ENCODE measurements at places on chromosomes 12 and 14.

GRCh38 chr12:18700271-18700670 is 37.5 kb downstream of the PLCZ1 start:
- DNase-seq: no peak

GRCh38 chr12:69068448-69068847 is 135.5 kb upstream of the CPM start:
- DNase-seq: no peak

- DNase-seq: no peak
Observed at GRCh38 chr12:45966486-45966885, 23.9 kb downstream of the SCAF11 start.

DNA sequence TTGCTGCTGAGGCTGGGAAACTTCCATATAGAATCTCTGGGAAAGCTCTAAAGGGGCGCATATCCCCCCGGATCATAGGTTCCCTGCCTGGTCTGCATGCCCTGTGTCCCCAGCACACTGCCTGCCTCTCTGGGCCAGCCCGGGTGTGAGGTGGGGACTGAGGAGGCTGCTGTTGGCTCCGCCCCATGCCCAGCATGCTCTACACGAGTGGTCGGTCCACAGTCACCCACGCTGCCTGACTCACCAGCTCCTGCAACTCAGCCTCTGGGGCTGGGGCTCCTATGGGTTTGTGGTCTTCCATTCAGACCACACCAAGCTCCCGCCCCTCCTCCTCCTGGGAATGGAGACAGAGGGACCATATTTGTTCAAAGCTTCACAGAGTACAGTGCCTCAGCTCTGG is 88.5 kb upstream of the ANO2 start:
- no peak for DNase-seq

- DNase-seq: no peak
Observed at GRCh38 chr12:27511031-27511722, 12.8 kb upstream of the PPFIBP1 start.

- DNase-seq: no peak
Observed at GRCh38 chr14:72903716-72904115, 9.8 kb upstream of the DPF3 start.

- no peak for DNase-seq
Observed at GRCh38 chr12:114412307-114412706, 6.4 kb upstream of the TBX5 start.

- DNase-seq: no peak
Observed at GRCh38 chr12:27190761-27191160, 53.3 kb upstream of the STK38L start.

DNA sequence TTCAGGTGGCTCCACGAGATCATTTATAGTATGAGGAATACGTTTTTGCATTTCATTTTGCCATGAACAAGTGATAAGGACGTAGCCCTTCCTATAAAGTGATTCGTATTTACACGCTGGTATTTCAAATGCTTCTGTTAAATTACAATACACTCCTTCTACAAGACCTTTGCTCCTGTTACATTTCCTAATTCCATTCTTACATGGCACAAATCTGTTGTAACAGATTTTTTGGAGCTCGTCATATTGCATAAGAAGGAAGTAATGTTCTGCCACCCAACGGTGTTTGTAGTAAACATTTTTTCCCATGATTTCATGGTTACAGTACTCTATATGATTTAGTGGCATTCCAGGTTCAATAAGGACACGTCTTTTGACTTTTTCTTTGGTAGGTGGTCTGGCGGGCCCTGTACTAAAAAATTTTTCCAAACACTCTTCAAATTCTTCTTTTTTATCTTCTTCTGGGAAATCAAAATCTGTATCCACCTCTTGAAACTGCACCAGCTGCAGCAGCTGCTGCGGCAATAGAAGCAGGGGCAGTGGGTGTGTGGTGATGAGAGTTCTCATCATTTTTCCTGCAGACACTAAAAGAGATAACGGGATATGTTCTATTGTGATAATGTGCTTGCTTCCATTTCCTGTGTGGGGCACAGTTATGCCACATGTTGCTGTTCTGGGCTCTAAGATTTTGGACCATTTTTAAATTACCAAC is 4.2 kb downstream of the RNASE9 start:
- DNase-seq: no peak

- no peak for DNase-seq
Observed at GRCh38 chr12:79769189-79769859, 78.6 kb upstream of the PAWR start.

DNA sequence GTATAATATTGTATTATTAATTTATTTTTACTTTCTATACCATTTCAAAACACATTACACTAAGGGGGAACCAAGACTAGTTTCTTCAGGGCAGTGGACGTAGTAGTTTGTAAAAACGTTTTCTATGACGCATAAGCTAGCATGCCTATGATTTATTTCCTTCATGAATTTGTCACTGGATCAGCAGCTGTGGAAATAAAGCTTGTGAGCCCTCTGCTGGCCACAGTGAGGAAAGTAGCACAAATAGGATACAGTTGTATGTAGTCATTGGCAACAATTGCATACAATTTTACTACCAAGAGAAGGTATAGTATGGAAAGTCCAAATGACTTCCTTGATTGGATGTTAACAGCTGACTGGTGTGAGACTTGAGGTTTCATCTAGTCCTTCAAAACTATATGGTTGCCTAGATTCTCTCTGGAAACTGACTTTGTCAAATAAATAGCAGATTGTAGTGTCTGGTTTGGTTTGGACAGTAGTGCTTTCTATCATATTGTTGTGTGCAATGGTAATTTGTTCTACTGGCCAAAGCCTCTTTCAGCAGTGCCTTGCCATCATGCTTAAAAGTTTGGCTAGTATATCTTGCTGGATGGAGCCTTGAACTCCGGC is 24.3 kb upstream of the PLEKHD1 start:
- DNase-seq: peak; percentile 26

GRCh38 chr12:95624589-95624988 is 73.3 kb upstream of the USP44 start:
- DNase-seq: no peak

DNA sequence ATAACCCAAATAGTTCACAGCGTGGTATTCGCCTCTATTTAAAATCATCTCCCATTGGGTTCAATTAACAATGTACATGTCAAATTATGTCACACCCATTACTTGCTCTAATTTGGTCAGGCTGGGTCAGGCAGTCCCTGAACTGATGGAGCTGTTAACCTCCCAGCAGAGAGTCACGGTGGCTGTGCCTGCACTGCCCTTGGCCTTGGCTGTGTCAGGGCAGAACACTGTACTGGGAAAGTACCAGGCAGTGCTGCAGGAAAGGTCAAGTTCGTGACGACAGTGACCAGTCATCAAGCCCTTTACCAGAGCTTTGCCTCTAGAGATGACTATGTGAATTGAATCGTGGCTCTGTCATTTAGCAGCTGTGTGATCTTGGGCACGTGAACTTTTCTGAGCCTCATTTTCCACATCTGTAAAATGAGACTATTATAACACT is 100.0 kb downstream of the ARF6 start:
- no peak for DNase-seq

DNA sequence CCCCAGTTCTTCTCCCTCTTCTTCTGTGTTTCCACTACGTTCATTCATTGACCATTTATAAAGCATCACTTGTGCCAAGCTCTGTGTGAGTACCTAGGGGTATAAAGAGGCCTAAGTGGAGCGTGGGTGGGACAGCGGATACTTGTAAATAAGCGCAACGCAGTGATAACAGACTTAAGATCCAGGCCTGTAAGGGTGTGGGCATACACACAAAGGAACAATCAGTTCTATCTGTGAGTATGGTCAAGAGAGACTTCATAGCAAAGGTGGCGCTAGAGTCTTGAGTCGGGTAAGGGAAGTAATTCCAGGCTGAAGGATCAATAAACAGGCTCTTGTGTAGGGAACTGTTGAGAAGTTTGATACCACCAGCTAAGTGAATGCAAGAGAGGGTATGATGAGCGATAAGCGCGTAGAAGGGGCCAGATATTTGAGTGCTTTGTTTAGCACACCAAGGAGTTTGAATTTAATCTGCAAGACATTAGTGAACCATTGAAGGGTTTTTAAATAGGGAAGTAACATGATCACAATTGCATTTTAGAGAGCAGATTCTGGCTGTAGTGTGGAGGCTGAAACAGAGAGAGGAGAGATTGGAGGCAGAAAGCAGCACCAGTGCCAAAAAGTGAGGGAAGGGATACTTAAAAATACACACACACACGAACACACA is 1.0 kb upstream of the GXYLT1 start:
- DNase-seq: no peak

- DNase-seq: no peak
Observed at GRCh38 chr12:128381541-128381940, 114.6 kb downstream of the TMEM132C start.

DNA sequence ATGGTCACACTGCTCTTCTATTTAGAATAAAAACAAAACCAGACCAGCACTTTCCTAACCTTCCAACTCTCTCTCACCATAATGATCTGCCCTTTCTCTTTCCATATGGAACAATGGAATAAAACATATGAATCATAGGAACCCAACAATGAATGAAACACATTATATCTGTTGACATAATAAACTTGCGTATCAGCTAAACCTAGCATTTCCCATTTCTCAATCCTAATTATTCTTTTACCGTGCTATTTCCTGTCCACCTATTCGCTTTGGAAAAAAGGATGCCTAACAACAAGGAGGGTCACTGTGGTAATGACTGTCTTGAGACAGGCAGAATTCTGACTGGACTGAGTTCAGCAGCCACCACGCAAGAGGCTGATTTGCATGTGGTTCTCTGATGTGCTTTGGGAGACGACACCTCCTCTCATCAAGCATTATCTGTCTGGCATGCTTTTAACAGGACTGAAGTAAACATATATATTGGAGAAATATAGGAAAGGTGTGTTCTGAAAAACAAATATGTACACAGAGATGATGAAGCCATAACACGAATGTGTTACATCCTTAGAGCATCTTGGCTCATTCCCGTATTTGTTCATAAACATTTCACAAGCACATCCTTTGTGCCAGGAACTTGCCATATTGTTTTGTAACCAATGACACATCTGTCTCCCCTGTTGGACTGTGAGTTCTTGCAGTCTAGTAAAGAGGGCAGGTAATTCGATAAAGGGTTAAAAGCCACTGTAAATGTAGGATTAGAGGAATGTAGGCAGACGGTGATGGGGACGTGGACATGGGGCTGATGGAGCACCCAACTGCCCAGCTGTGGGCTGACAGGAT is 87.7 kb downstream of the PTPRB start:
- DNase-seq: no peak

DNA sequence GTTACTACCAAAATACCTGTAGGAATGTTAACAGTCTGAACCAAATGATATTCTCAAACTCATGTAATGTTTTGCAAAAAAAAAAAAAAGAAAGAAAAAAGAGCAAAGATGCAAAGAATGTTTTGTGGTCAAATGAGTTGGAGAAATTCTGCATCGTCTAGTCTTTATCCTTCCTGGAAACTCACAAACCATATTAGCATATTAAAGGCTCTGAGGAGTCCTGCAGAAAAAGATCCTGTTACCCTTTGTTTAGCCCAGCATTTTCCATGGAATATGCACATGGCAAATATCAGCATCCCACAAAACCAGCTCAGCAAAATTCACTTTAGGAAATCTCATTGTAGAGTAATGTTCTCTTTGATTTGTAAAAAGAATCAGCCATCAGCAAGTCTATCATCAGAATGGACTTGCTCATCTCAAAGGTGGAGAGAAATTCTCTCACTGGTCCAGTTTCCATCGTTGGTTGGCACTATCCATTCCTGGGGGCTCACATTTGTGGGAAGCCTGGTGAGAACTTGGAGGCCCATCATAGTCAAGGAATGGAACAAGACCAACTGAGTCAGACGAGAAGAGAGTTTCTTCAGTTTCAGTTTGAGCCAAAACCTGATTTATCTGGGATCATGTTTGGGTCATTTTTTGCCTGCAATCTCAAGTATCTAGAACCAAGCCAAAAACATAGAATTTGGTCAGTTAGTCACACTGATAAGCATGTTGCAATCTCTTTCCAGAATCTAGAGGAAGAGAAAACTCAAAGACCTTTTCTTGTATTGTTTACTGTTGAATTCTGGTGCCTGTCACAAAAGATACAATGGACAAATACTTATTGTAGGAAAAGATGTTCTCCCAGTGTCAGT is 129.8 kb downstream of the TBX5 start:
- DNase-seq: no peak

DNA sequence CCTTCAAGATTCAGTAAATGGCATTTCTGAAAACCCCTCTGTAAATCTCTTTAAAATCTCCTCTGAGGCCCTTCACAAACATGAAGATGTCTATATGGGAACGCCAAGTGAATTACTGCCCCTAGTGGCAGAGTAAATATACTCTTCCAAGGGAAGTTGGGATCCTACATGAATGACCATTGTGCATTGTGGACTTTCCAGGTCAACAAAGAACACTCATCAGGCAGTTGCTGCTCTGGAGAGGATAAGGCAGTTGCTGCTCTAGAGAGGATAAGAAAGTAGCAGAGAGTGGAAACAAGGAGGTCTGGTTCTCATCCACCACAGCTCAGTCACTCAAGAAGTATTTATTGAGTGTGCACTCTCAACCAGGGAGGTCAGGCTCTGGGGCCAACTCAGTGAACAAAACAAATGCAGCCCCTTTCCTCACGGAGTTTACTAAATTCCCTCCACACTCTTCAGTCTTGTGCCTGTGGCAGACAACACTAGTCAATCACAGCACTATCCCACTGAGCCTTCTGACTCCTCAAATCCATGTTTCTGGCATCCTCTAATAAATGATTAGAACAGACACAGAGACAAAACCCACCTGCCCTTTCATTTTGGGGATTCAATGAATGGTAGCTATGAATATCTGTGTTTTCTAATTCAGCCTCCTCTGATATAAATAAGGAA is 52.9 kb downstream of the SVOP start:
- DNase-seq: no peak

GRCh38 chr12:15088105-15088504 is 115.3 kb downstream of the PDE6H start:
- DNase-seq: no peak

DNA sequence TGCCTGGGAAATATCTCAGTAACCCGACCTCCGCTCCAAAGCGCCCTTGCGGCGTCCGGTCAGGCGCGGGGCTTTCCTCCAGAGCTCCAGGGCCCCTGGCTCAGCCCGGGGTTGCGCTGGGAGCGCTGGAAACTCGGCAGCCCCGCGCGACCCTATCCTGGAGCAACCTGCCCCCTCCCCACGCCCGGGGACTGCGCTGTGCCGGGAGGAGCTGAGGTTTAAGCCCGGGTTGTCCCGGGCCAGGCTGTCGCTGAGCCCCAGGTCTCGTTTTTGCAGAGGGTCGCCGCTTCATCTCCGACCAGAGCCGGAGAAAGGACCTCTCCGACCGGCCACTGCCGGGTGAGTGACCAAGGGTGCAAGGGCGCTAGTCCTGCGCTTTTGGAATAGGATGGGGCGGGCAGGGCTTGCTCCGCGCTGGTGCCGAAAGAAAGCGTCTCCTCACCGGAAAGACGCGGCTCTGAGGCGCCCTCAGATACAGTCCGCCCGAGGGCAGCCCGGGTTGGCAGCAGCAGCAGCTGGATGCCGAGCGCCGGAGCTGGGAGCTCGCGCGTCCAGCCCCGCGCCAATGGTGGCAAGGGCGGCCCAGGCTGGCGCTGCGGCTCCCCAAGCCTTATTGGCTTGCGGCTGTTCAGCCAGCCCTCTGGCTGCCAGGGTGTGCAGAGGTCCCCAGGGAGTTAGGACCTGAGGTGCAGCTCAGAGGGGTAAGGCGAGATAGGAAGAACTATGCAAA is 1.5 kb downstream of the SPX start:
- peak; percentile 18 for DNase-seq
